IMR-90 (cell line): ENCODE measurements at places on chromosomes 4 and X. TPM values are rescaled to one million over a fixed set of nuclear protein-coding genes. Genes with fewer than 3 reads are reported as not detected.

MAGEB17 gene
- total RNA-seq: under 0.01 TPM in 2 replicates

PPBP gene
- total RNA-seq: not detected in 2 replicates

CLDN34 gene
- under 0.01 TPM in 1 of 2 replicates, not detected in the other for total RNA-seq

SLITRK4 gene
- not detected in 2 replicates for total RNA-seq

USP26 gene
- not detected in 2 replicates for total RNA-seq

IRS4 gene
- total RNA-seq: not detected in 2 replicates

RAB40AL gene
- 0.28 and 0.36 TPM in 2 replicates for total RNA-seq

F9 gene
- not detected in 2 replicates for total RNA-seq

HSD17B11 gene
- 11.3 and 28.6 TPM in 2 replicates for total RNA-seq

ANOS1 gene
- total RNA-seq: under 0.01 TPM in 2 replicates

MOB1B gene
- total RNA-seq: 5.7 and 15.0 TPM in 2 replicates
